ENCODE measurements at places on chromosomes 11 and 22.

DNA sequence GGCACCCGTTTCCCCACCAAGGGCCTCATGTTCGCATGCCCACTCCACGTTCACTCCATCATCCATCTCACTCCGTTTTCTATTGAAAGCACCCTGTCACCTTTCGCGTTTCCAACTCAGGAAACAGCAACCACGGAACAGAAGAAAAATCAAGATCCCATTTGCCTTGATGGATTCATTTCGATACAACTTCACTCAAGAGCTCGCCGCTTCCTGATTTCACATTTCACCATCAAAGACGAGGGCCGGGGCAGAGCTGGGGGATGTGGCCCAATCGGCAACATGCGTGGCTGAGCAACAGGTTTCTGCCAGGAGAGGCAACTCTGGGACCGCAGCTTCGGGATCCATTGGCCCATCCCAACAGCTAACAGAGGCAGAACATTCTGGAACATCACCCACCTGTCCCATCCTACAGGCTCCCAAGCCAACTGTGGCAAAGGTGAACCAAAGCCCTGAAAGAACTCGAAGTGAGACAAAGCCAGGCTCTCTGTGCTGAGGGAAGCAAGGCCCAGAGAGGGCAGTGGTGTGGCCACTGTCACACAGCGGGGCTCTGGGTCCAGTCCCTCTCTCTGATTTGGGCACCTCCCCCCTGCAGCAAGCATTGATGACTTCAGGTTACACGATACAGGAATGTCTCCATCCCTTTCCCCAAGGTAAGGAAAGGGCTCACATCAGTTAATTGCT is 36.2 kb upstream of the CD5 start:
- DNase-seq = peak; percentile 54

DNA sequence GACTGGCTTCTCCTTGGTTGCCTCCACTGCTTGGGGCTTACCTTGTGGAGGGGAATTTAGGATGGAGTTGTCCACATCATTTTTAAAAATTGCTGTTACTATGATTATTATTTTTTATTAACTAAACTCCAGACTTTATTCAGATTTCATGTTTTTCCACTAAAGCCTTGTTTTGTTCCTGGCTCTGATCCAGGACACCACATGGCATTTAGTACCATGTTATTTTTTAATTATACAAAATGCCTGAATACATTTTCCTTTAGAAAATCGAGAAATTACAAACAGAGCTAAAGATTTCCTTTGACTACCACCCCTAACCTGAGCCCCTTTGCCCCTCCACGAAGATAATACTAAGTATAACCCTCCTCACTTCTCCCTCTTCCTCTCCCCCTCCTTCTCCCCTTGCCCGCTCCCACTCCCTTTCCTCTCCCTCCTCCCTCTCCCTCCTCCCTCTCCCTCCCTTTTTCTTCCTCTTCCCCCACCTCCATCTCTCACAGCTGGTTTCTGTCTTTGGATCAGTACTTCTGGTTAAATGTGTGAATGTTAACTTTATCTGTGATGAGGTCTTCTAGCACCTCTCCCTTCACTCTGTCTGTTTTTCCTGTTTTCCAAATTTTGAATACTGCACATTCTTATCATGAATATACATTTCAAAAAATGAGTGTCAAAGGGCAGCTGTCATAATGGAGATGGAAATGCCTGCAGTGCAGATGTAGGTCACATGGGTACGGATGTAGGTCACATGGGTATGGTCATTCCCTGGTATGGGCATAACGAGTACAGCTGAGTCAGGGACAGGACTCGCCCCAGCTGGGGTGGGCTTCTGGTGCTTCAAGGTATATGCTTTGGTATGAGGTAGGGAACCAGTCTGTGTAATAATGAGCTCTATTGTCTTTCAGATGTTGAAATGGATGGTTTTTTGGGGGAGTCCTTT is 54.4 kb upstream of the OR4B1 start:
- DNase-seq = no peak

DNA sequence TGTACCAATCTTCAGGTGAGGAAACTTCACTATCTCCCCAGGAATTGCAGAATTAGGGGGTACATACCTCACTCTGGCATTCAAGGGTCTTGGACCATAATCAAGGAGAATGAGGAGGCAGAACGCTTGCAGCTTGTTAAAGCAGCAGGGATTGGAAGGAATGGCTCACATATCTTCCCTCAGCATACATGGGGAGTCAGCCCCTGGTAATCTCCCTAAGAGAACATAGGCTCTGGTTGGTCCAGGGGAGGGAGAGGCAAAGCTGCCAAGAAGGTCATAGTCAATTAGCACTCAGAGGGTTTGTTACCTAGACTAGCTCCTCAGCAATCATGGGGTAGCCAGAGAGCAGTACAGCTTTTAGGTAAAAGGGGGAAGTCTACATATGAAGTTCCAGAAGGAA is 256.8 kb downstream of the INSC start:
- DNase-seq = no peak

DNA sequence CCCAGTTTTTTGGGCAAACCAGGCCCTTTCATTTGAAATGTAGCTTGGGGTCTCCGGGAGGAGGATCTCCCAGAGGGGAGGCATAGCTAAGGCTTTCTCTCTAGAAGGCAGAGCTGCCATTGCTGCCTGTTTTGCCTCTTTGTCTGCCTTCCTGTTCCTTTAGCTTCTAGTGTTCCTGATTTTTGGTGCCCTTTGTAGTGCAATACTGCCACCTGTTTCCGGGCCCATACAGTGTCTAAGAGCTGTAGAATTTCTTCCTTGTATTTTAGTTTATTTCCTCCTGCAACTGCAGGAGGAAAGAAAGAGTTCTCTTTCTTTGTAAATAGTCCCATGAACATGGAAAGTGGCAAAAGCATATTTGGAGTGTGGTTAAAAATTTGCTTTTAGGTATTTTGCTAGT is 19.3 kb upstream of the GLYATL1 start:
- no peak for DNase-seq

DNA sequence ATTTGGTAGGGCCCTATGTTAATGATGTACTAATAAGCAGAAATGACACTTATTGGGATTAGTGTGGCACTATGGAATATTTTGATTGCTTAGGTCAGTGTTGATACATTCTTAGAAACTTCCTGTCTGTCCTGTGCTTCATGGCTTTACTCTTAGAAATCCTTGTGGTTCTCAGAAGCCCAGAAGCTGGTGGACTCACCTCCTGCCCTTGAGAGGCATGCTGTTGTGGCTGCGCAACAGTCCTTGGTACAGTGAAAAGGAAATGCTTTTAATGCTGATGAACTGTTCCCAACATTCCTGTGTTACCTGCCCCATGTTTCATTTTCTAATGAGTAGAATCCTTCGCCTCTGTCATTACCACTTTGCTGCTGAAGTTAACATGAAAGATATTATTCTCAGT is 52.4 kb upstream of the MYO18B start:
- DNase-seq = no peak

DNA sequence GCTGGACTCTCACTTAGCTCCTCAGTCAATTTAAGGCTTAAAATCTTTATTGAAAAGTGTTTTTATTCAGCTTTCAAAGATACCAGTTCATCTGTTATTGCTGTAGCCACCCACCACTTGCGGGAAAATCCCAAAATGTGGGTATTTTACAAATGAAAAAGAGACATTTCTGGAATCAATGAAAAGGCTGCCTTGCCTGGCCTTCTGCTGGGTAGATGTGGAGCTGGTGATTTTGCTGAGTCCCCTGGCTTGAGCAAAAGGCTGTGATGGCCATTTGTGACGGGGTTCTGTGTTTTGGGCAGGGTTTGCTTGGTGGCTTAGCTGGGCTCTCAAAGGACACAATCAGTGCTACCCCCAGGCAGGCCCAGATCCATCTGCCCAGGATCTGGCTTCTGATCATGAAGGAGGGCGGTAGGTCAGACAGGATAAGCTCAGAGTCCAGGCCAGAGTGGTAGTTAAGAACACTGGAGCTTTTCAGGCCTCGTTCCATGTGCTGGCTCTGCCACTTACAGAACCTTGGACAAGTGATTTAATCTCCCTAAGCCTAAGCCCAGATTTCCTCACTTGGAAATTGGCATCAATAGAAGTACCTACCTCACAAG is 36.1 kb downstream of the UBASH3B start:
- DNase-seq = no peak

DNA sequence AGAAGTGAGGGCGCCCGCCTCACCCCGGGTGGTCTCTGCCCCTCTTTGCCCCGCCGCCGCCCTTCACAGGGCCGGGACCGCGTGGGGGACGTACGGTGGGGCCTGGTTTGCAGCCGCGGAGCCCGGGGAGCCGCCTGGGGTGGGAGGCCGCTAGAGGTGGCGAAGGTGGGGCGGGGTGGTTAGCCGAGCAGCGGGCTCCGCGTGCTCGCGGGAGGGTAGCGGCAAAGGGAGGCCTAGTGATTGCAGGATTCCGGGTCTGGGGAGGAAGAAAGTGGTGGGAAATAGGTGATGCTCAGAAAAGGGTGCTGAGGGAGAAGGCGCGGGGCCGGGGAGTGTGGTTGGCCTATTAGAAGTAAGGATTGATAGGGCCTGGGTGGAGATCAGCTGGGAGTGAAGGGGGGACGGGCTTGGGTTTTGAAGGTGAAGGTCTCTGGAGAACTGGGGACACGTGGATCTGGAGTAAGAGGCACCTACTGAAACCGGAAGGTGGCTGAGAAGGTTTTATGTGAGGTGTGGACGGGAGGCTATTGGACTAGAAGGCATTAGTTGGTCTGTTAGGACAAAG is 571 bp downstream of the FAR1 start:
- peak; percentile 15 for DNase-seq

- DNase-seq = no peak
Measured at GRCh38 chr11:73598719-73599379, 937 bp upstream of the FAM168A start.

- DNase-seq = no peak
Measured at GRCh38 chr11:46920755-46921154, 2.4 kb upstream of the LRP4 start.

- peak; percentile 25 for DNase-seq
Measured at GRCh38 chr22:20131597-20131858, at the start of gene ZDHHC8. ZDHHC8 (plus strand) TSS chr22:20131804; CDS start chr22:20131948, 144 bp downstream.

GRCh38 chr22:36332623-36333332 is 55.0 kb downstream of the MYH9 start:
- DNase-seq = no peak

GRCh38 chr11:50178737-50179136 is 146.1 kb downstream of the OR4C45 start:
- no peak for DNase-seq

DNA sequence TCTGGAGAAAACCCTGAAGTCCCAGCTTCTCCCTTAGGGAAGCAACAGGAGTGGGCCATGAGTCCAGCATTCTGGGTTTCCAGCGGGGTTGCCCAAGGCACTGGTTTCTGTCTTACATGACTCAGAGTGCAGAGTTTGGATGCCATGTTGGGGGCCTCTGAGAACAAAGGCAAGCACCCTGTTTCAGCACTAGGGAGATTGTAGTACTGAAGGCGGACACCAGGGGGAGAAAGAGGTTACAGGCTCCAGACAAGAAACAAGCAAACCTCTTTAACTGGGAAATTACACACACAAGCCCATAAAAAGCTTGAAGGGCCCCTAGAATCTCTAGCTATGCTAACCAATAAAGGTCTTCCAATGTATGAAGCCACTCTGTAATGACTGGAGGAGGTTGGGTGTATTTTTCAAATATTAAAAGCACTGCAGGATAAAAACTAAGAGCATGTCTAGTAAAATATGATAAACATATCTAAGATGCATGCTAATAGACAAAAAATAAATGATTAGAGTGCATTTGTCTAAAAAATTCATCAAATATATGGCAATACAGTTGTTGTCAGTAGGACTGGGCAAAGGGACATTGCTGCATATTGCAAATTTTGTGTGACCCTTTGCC is 7.1 kb downstream of the MS4A6E start:
- DNase-seq = peak; percentile 53

DNA sequence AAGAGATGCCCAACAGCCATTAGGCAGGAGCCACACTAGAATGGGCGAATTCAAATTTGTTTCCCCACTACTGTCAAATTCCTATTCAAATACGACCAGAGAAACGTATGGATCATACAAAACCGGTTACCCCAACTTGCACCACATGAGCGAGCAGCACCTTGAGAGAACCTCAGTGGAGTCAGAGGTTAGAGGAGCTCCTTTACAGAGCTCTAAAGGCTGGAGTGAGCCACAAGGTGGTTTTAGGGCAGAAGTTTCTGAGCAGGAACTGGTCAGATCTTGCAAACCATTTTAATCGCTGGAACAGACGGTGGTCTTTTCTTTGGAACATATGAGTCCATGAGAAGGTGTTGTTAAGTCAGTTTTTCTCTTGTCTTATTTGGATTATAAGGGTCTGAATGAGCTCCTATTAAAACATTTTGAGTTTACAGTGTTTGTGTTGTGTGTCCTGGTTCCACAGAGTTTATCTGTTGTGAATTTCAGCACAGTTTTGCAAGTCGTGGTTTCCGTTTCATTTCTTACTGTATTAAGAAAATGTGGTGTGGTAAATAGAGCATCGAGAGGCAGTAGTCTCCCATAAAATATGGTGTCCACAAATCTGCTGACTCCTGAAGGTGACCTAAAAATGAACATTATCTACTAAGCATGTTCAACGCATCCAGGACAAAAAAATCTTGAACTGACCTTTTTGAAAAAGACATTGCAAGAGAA is 471.7 kb downstream of the NTM start:
- DNase-seq = no peak

GRCh38 chr11:61028135-61028729 is 56.8 kb downstream of the CD6 start:
- DNase-seq = no peak

DNA sequence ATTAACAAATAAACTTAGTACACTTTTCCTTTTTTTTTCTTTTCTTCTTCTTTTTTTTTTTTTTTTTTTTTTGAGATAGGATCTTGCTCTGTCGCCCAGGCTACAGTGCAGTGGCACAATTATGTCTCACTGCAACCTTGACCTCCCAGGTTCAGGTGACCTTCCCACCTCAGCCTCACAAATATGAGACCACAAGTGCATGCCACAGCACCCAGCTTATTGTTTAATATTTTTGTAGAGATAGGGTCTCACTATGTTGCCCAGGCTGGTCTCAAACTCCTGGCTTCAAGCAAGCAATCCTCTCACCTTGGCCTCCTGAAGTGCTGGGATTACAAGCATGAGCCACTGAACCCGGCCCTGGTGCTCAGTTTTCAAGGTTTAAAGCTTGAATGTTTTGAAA is 88.9 kb downstream of the ELP4 start:
- no peak for DNase-seq

- DNase-seq = no peak
Measured at GRCh38 chr22:42770941-42771647, 50.4 kb upstream of the A4GALT start.

All from stimulated activated CD8-positive, alpha-beta memory T cell treated with anti-CD3 and anti-CD28 coated beads, Interleukin-2, amount 100 ng/mL, for 48 hours (primary cell).